ENCODE measurements at places on chromosomes 16 and 17.
A peak's percentile ranks its signal among the peaks of the same experiment; 100 is the strongest.

DNA sequence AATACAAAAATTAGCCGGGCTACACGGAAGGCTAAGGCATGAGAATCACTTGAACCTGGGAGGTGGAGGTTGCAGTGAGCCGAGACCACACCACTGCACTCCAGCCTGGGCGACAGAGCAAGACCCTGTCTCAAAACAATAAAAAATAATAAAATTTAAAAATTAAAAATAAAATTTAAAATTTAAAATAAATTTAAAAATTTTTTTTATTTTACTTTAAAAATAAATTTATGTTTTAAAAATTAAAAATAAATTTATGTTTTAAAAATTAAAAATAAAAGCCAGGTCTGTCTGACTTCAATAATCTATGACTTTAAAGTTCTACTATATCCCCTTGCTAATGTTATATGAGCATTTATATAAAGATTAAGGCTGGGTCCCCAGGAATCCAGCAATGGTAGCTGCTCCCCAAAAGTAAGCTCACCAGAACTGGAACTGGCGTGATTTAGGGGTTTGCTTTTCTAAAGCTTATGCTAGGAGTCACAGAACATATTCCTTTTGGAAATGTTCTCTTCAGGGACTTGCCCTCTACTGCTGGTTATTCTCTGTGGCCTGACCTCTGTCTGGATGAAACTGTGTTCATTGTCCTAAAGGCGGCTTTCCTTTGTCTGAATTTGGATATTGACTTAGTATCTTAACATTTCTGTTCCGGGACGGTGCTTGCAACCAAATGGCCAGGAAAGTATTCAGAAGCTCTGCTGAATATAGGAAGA is 140.2 kb upstream of the NOL11 start:
- DNase-seq: no peak

- DNase-seq: no peak
Observed at GRCh38 chr16:89042711-89043551, 50.7 kb upstream of the ACSF3 start.

- DNase-seq: no peak
Observed at GRCh38 chr16:73033271-73033998, 14.5 kb downstream of the ZFHX3 start.

DNA sequence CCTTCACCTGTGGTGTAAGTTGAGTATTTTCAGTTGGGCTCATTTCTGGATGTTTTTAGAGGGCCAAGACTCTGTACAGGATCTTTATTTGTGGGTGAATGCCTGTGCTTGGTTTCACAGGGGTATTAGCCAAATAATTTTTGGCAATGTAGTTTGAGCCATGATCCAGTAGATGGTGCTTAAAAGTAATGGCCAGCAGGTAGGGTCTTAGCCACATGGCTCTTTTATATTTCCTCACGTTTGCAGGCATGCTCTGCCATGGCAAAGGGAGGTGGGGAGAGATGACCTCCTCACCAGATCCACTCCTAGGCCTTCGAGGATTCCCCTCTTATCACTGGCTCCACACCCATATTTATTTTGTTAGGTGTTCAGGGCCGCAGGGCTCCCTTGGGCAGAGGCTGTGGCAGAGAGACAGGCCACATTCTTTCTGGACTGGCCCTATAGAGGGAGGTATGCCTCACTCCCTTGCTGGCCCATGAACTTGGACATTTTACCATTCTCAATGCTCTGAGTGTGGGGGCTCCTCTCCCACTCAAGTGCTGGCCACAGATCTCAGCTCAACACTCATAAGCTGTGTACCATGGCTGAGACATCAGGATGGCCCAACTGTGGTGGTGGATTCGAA is 417.1 kb downstream of the XYLT1 start:
- DNase-seq: no peak

DNA sequence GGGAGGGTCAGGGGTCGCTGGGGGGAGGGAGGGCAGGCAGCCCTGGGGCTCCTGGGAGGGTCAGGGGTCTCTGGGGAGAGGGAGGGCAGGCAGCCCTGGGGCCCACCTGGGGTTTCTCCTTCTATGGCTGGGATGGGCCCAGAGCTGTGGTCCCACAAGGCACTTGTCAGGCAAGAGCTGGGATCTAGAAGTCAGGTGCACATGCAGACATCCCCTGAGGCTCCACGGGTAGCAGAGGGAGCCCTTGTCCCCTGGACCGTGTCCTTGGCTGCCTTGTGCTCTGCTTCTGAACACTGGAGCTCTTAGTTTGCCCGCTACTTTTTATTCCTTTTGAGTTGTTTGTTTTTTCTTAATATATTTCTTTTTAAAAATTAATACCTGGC is 1.8 kb downstream of the TUBB3 start:
- DNase-seq: no peak

GRCh38 chr16:50213939-50214519 is 52.3 kb upstream of the ADCY7 start:
- no peak for DNase-seq

GRCh38 chr16:23557779-23558702 is 514 bp downstream of the UBFD1 start:
- DNase-seq: no peak

- no peak for DNase-seq
Observed at GRCh38 chr17:57588086-57588485, 157.0 kb downstream of the CCDC182 start.

GRCh38 chr17:78956254-78956653 is 23.5 kb downstream of the LGALS3BP start:
- DNase-seq: peak; percentile 18

DNA sequence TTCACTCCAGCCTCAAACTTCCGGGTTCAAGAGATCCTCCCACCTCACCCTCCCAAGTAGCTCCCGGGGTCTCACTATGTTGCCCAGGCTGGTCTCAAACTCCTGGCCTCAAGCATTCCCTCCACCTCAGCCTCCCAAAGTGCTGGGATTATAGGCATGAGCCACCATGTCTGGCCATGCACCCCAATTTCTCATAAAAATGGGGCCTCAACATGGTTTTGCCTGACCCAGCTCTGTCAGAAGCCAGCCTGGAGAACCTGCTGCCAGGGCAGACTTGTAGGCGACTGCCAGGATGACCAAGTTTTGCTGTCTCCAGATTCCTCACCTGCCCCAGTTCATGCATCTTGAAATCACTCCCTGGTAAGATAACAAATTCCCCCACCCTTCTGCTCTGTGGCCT is 82.9 kb downstream of the AIPL1 start:
- no peak for DNase-seq

- DNase-seq: peak; percentile 70
Observed at GRCh38 chr17:59751955-59752413, 44.5 kb downstream of the VMP1 start.

DNA sequence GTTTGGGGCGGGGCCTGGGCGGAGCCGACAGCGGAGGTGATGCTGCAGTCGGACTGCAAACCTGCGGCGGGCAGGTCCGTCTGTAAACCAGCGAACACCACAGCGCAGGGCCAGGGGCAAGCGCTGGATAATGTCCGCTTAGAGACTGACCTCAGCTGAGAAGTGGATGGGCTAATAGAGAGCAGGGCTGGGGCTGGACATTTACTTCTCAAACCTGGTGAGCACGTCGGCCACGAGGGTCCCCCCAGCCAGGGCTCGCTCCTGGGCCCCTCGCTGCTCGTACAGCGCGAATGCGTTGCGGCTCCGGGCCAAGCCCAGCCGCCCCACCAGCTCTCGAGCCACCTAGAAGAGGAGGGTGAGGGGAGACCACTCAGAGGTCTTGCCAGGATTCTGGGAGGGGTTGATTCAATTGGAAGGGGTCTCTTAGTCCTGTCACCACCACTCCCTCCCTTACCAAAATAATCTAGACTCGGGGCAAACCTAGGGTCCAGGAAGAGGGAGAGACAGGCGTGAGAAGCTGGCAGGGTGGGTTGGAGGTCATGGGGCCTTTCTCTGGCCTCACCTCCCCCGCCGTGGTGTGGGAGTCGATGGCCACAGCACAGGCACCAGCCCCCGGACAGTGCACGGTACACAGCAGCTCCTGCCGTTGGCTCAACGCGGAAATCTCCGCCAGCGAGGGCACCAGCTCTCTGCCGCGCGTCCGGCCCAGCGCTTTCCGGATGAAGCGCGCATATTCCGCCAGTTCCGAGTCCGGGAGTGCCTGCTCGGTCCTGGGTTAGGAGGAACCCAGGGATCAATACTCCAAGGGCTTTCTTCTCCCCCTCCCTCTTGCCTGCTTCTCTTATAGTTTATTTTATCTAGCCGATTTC is 5.8 kb downstream of the PLEKHH3 start:
- no peak for DNase-seq

- no peak for DNase-seq
Observed at GRCh38 chr17:80184423-80184714, 14.5 kb downstream of the CARD14 start.

GRCh38 chr17:45794840-45795239 is 10.7 kb downstream of the CRHR1 start:
- no peak for DNase-seq

GRCh38 chr17:56694825-56695224 is 101.3 kb downstream of the NOG start:
- no peak for DNase-seq

DNA sequence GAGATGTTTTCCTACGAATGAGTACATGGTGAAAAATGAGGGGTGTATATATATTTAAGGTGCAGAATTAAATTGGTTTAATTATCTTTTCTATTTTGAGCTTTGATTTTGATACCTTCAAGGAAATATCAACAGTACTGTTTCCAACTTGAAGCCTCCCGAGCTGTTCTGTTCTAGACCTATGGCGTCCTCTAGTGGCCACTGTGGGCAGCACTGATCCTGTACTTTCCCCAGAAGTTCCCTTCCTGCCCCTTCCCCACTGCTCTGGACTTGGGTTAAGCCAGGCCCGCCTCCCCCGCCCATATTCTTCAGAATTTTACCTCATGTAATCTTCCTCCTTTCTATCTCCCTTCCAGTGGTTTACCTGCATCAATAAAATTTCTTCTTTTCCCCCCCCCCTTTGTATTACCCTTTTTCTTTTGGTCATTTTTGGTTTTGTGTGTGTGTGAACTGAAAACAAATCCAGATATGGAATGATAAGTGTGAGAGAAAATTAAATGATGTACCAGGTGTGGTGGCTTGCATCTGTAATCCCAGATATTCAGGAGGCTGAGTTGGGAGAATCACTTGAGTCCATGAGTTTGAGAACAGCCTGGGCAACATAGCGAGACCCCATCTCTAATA is 1643.5 kb downstream of the TP53TG3F start:
- DNase-seq: no peak

DNA sequence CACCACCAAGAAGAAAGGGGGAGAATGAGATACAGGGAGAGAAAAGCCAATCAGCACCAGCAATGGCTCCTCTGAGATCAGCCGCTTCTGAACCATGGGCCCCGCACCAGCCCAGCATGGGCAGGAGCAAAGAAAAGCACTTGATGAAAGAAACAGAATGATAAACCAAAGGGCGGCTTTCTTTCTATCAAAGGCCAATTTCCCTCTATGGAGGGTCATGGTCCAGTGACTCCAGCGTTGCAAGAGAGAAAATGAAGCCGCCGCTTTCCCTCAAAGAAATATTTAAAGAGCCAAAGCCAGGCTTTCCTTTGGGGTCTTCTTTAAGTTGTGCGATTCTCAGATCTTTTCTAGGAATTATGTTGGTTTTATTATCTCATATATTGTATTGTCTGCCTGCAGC is 84.8 kb upstream of the CACNG5 start:
- DNase-seq: no peak

DNA sequence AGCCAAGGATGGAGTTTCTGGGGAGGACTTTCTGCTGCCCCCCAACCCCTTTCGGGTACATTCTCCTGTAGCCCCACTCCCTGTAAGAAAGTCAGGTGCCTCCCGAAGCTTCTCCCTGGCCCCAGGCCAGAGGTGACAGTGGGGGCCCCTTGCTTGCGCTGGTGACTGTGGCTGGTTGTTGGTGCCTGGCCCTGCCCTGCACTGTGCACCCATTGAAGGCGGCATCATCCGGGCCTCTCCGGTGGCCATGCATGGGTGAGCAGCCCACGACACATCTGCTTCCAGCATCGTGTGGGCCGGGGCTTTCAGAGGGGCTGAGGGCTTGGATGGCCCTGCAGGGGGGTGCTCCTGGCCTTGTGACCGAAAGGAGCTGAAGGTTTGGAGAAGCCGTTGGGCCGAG is 297.0 kb downstream of the SEC14L1 start:
- DNase-seq: no peak

GRCh38 chr17:4215882-4216570 is 47.8 kb downstream of the ANKFY1 start:
- no peak for DNase-seq

DNA sequence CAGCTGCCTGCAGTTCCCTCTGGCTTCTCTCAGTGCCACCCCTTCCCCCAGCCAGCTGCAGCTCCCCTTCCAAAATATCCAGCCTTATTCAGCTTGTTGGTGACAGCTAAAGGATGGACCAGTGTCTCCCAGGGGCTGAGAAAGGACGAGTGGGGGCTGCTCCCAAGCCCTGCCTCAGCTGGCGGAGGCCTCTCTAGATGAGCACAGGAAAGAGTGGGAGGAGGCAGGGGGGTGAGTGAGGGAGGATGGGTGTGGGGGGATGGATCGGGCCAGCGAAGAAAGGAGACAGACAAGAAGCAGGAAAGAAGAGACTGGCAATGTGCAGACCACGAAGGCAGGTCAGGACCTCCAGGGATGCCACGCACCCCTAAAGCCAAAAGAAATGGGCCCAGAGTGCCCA is 17.5 kb downstream of the PIPOX start:
- DNase-seq: no peak

DNA sequence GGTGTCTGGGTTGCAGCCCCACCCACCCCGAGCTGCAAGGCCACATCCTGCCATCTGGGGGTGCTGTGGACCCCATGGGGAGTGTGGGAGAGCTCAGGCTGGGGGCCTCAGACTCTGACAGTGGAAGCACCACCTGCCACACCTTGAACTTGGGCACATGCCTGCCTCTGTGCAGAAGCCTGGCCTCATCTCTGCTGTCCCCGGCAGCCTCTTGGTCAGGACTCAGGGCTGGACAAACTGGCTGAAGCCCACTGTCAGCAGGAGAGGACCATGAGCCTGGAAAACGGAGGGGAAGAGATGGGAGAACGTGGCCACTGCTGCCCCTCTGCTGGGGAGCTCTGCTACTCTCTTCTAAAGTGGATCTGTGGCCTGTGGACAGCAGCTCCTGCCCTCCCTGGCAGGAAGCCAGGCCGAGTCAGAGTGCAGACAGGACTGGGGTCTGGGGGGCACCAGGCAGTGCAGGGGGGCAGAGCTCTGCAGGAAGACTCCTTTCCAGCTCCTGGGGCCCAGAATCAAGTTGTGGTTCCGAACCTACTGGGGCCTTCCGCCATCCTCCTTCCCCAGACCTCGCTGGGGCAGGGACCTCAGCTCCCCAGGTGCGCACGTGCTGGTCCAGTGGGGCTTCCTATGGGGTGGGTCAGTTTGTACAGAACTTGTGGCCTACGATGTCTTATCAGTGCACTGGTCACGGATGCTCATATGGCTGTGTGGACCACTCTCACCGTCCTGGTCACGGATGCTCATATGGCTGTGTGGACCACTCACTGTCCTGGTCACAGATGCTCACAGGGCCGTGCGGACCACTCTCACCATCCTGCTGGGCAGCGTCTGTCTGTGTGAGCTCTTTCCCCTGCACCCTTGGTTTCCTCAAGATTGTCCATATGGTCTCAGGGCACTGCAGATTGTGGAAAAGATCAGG is 207.7 kb downstream of the LAT start:
- peak; percentile 12 for DNase-seq

DNA sequence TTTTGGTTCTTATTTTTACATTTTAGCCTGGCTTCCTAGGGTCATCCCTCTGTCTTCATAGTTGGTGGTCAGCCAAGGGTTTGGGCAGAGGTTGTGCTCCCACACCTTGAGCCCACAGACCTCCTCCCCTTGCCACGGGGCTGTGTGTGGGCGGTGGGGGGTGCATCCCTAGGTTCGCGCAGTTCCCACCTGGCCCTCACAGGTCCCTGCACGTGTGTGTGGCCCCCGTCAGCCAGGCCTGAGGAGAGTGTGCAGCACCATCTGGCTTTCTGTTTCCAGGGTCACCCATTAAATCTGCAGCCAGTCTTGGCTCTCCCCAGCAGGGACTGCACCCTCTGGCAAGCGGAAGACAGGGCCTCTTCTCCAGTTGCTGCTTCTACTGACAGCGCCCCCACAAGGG is 13.6 kb upstream of the OGFOD3 start:
- DNase-seq: no peak
